ENCODE measurements at places on chromosomes 16 and 17. TPM values are rescaled to one million over a fixed set of nuclear protein-coding genes. Genes with fewer than 3 reads are reported as not detected.

The MT4 gene
- not detected for polyA plus RNA-seq

The SETD1A gene
- polyA plus RNA-seq: 1.4 TPM

GRCh38 chr17:75263055-75263454 lies 1.4 kb downstream of the MRPS7 start:
- DNase-seq: no peak

- DNase-seq: no peak
Observed at GRCh38 chr16:68658341-68658973, 13.3 kb downstream of the CDH3 start.

GRCh38 chr17:58382108-58382871 lies 30.3 kb upstream of the SUPT4H1 start:
- no peak for DNase-seq

The SHISA9 gene
- not detected for polyA plus RNA-seq

GRCh38 chr17:7634384-7634783 lies 4.4 kb downstream of the SHBG start:
- no peak for DNase-seq

GRCh38 chr17:57657211-57657610 lies 87.9 kb downstream of the CCDC182 start:
- DNase-seq: no peak

The CDK10 gene
- 31.6 TPM for polyA plus RNA-seq

The CDH13 gene
- 54.8 TPM for polyA plus RNA-seq

GRCh38 chr16:81610144-81610842 lies 165.7 kb downstream of the CMIP start:
- no peak for DNase-seq

The KRTAP1-5 gene
- 20.2 TPM for polyA plus RNA-seq

DNA sequence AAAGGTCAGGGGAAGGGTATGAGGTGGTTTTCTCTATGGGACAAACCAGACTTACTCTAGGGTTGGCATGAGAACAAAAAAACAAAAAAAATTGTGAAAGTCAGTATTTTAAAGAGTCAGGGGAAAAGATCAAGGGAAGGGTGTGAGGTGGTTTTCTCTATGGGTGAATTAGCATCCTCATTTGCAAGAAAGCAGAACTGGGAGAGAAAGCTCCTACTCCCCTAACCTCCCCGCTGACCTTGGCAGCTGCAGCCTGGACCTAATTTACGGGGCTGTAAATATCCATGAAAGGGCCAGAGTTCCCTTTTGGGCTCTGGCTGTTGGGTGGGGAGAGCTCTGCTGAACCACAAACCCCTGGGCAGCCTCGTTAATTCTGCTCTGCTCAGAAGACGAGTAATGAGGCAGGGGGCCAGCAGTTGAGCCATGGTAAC lies 10.6 kb downstream of the RHBDL3 start:
- no peak for DNase-seq

The MPP2 gene
- polyA plus RNA-seq: 2.4 TPM

DNA sequence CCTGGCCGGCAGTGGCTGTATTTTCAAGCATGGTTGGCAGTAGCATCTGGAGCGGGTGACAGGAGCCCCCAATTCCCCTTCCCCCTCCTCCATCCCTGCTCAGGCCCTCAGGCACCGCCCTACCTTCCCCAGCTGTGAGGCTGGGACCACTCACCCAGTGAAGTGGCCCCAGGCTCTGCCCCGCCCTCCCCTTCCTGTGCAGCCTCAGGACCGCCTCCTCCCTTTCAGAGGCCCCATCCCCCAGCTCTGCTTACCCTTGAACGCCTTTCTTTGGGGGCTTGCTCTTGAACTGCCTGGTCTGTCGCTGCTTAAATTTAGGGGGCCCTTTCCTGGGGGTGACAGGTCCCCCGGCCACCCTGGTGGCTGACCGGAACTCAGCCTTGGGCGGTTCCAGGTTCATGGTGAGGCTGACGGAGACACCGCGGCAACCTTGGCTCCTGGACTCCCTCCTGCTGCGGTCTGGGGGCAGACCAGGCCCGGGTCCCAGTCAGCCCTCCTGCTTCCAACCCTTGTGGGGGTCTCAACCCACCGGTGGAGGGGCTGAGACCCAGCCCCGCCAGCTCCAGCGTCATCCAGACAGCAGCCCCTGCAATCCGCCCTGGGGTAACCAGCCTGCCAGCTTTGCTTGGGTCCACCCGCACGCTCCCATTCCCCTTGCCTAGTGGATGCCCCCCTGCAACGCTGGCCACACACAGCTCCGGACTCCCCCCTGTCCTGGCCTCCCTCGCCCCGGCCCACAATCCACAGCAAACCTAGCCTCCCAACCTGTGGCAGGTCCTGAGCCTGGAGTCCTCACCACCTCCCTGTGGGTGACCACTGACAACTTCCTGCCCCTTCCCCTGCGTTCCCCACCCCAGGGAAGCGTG lies 3.2 kb downstream of the PDE6G start:
- no peak for DNase-seq

The CCL5 gene
- polyA plus RNA-seq: not detected

GRCh38 chr17:57331423-57331822 lies 75.1 kb downstream of the MSI2 start:
- DNase-seq: no peak

- DNase-seq: no peak
Observed at GRCh38 chr17:35372846-35373533, 431 bp downstream of the SLFN11 start.

DNA sequence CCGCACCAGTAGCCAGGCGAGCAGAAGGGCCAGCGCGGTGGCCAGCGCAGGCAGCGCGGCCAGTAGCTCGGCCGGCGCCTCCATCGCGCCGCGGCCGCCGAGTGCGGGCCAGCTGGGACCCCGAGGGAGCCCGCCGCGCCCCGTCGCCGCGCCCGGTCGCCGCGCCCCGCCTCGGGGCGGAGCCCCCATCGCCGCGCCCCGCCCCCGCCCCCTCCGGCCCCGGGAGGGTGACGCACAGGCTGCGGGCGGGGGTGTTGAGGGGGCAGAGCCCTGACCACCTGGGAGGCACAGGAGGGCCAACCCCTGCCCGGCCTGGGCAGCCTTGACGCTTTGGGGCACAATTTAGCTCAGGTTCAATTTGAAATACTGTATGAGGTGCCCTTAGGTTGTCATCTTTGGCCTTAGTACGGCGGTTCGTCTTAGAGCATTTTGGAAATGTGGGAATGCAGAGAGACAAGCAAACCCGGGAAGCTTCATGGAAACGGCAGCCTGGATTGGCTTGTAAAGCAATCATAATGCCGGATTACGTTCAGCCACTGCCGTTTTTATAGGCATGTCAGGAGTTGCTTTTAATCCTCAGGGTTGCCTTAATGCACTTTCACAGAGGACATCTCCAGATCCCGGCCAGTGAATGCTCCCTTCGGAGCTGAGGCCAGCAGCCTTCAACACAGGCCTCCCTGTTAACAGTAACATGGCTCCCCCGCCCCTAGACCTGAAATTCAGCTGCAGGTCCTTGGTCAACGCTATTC lies at the start of gene MXRA7:
Gene MXRA7, minus strand, starts transcription at position 103 of the 749 bp plus-strand sequence. Its CDS starts 19 bp downstream, at position 84.
- DNase-seq: no peak

The NOXO1 gene
- polyA plus RNA-seq: not detected

The SRL gene
- polyA plus RNA-seq: 0.05 TPM

GRCh38 chr17:49836111-49837030 lies 11.5 kb downstream of the TAC4 start:
- DNase-seq: no peak

The SBK1 gene
- polyA plus RNA-seq: 0.01 TPM

The CORO6 gene
- 9.3 TPM for polyA plus RNA-seq

GRCh38 chr17:63480192-63480784 lies 3.4 kb downstream of the ACE start:
- no peak for DNase-seq

- DNase-seq: no peak
Observed at GRCh38 chr17:16450028-16450427, 34.7 kb downstream of the TRPV2 start.

DNA sequence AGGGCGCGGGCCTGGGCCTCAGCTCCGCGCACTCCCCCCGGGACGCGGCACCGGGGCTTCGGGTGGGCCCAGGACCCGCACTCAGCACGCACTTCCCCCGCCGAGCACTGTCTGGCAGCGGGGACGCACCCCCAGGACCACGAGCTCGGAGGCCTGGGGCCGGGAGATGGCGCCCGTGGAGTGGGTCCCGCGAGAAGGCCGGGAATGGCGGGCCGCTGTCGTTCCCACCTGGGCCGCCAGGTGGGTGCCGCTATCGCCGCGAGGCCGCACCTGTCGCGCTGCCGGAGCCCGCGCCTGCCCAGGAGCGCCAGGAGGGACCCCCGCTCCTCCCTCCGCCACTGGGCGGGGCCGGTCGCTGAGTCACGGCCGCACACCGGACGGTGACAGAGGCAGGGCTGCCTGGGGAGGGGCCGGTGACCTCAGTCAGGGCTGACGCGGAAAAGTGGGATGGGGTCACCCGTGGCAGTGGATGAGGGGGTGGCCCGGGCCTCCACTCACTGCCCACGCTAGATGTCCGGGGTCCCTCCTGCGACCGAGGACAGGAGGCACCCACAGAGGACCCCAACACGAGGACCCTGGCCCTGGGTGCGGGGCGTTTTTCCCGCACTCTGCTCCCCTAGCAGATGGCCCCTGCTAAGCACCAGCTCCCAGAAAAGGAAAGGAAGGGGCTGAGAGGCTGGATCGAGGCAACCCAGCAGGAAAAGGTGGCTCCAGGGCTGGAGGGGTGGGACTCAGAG lies 6.9 kb upstream of the ACTG1 start:
- DNase-seq: no peak

DNA sequence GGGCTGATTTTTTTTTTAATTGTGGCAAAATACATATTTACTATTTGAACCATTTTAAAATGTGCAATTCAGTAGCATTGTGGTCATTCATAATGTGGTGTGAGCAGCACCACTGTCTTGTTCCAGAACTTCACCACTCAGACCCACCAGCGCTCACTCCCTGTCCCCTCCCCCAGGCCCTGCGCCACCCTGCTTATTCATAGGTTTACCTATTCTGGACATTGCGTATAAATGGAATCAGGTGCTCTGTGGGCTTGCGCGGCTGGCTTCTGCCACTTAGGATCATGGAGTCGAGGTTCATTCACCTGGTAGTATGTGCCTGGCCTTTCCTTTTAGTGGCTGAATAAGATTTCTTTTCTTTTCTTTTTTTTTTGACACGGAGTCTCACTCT lies 59.4 kb downstream of the NT5M start:
- DNase-seq: no peak

The DNAI2 gene
- polyA plus RNA-seq: not detected

The KCNG4 gene
- not detected for polyA plus RNA-seq

DNA sequence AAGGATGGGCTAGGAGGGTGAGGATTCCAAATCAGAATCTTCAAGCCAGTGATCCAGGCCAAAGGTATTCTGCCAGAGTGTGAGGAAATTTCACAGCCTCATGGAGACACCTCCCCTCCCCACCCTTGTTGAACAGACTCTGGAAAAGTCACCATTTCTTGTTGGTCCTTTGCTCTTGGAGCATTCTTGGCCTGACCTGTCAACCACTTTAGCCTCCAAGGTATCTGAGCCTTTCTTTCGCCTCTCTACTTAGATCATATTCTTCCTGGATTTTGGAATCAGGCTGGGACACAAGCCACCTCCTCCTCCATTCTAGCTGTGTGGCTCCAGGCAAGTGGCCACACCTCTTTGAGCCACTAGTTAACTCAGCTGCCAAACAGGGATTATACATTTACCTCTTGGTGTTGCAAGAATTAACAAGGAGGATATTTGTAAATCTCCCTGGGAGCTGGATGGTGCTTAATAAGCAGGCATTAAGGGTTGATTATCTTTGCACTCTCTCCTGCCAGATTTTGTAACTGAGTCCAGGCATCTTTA lies 193.5 kb downstream of the WWOX start:
- no peak for DNase-seq

GRCh38 chr16:13186813-13187212 lies 285.4 kb downstream of the SHISA9 start:
- DNase-seq: no peak

DNA sequence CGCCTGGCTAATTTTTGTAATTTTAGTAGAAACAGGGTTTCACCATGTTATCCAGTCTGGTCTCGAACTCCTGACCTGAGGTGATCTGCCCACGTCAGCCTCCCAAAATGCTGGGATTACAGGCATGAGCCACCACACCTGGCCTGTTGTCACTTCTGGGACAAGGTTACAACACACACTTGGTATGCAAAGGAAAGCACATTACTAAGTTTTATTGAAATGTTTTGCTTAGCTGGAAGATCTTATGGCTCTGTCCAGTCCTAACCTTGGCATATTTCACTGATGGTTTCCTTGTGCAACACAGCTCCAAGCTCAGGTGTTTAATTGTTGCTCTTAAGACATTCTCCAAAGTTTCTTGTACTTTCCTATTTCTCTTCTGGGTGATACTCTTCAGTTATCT lies 94.2 kb downstream of the CNTNAP4 start:
- no peak for DNase-seq

The TMC6 gene
- 0.53 TPM for polyA plus RNA-seq

GRCh38 chr16:16992975-16993765 lies 477.6 kb downstream of the XYLT1 start:
- no peak for DNase-seq

DNA sequence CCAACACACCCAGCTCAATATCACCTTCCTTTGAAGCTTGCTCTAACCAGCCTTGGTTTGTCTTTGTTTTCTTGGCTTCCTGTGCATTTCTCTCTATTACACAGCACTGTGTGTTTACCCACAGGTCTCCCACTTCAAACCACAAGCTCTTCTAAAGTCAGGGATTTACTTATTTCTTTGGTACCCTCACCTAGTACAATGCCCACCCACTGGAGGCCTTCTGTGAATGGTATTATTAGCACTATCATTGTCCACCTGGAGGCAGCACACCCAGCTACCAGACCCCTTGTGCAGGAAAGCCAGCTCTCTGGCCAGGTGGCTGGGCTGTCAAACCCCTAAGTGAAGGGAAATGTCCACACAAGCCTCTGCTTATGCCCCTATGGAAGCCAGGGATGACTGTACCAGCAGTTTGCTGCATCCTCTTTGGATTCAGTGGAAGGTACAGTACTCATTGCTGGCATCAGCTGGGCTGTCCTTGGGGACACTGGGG lies 9.4 kb upstream of the TOP2A start:
- no peak for DNase-seq

The FOXJ1 gene
- polyA plus RNA-seq: not detected

DNA sequence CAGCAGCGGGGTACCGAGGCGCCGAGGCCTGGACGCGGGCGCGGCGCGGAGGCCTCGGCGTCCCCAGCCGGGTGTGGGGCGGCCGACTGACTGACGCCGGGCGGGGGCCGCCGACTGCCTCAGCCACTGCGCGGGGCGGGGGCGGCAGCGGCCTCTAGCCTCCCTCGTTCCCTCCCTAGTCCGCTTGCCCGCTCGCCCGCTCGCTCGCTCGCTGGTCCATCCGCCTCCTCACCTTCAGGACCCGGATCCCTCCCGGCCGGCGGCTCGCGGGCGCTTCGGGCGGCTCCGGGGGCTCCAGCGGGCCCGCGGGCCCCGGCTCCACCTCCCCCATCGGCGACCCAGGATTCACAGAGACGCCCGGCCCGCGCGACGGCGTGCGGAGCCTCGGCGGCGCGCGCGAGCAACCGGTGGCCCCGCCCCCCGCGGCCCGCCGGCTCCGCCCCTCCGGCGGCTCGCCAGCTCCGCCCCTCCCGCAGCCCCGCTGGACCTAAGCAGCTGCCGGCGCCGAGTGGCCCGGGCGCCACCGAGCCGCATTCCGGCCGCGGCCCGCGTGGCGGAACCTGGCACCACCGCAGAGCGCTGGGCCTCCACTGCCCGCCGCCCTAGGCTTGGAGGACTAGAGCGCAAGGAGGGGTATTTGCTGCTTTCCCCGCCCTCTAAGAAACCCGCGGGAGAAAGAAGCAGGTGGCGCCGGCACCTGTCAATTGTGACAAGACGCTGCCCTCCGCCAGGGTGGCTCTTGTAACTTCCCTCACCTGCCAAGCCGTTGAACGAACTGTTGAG lies 773 bp downstream of the PHLPP2 start:
- DNase-seq: no peak

The OSGIN1 gene
- polyA plus RNA-seq: 6.2 TPM

All from AG04450 (cell line).